ENCODE measurements at places on chromosomes 2 and 18.

- DNase-seq, result no peak
These were observed 24.1 kb downstream of the ELP2 start for GRCh38 chr18:36153771-36154170.

DNA sequence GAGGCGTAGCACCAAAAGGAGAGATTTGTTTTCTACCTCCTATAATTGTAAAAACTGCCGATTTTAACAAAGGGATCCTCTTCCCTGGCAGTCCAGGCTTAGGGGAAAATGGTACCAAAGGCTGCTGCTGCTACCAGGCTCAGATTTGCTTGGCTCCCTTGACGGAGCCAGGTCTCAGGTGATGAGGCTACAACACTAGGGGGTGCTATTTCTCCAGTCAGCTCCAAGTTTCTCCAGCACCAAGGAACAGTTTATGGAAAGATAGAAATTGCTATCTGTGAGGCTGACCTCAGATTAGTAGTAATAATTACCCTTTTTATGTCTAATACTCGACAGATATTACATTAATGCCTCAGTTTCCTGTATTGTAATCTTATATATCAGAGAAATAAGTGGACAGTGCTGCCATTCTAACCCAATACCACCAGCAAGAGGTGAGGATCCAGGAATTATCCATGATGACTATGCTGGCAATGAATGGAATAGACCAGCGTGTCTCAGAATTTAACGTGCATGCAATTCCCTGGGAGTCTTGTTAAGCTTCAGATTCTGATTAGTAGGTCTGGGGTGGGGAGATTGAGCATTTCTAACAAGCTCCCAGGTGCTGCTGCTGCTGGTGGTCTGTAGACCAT lies 111.3 kb downstream of the ESCO1 start:
- DNase-seq, result no peak

- DNase-seq, result no peak
These were observed 896.7 kb upstream of the ZEB2 start for GRCh38 chr2:145416640-145417039.

DNA sequence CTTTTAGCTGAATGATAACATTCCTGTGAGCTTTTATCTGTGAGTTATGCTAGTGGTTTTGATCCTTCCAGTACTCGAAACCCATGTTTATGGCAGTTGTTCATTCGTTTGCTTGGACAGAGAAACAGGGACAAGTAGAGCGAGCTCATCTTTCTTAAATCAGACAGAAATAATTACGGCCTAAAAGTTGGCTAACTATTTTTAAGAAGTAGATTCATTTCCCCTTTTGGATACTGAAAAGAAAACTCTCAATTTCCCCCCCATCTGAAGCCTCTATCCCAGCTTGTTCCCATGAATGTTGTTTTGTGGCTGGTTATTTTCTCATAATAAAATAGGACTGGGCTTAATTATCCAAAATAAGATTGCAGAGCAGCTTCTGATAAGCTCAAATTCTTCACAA lies 67.1 kb downstream of the ANTXR1 start:
- no peak for DNase-seq

GRCh38 chr2:12212841-12213597 lies 466.6 kb downstream of the LPIN1 start:
- no peak for DNase-seq

DNA sequence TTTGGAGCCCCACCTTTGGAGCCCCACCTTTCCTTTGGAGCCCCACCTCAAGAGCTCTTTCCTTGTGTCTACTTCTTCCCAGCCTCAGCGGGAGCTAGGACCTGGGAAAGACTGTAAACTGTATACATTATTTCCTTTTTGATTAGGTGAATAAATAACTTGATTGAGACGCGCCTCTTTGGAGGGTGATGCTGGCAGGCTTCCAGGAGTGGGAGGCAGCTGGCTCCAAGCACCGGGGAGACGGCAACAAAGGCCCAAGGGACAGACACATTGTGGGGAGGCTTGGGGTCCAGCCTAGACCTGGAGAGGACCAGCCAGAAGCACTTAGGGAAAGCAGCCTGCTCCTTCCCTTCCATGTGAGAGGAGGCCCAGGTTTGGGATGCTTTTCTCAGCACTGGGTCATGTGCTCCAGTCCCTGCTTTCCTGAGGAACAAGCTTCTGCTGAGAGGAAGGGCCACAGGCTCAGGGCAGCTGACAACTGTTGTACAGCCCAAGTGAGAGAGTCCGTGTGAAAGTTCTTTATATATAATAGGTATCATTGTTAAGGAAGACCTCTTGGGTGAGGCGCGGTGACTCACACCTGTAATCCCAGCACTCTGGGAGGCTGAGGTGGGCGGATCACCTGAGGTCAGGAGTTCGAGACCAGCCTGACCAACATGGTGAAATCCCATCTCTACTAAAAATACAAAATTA lies 297.2 kb upstream of the SLC14A2 start:
- DNase-seq, result no peak

DNA sequence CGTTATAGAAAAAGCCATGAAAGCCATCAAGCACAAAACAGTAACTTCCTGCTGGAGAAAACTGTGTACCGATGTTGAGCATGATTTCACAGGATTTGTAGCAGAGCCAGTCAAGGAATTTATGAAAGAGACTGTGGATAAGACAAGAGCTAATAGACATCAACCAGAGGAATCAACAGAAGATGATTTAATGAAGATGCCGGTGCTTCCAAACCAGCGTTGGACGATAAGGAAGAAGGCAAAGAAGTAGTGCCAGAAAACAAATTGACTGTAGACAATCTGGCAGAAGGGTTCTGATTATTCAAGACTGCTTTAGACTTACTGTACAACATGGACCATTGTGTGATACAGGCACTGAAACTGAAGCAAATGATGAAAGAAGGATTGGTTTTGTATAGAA lies 49.5 kb upstream of the GAREM2 start:
- DNase-seq, result no peak

DNA sequence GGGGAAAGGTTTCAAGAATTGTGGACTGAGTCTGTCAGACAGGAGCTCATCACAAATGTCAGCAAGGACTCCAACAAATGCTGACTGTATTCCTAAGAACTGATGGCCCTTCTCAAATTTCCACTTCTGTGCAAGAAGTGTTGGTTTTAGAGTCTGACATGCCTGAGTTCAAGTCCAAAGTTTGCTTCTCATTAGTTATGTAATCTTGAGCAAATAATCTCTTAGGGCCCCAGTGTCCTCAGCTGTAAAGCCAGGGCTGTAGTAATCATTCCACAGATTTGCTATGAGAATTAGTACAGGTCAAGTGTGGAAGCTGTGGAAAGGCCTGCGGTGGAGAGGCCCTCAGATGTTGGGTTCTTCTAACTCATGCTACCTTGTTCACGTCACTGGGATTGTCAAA lies 23.9 kb downstream of the MEP1B start:
- no peak for DNase-seq

DNA sequence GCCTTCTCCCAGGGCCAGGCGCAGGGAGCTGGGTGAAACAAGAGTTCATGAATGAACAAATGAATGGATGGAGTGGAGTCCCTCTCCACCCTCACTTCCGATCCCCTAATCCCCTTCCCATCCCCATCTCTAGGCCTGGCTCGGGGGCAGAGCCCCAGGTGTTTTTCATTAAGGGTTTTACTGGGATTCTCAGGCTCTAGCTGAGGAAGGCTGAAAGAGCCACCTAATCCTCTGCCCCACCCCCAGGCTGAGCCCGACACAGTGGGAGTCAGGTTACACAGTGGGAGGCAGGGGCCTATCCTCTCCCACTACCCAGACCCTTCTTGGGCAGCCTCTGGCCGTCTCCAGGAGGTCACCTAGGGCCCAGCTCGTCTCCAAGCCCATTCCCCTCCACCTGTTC lies 36.1 kb downstream of the SDC1 start:
- DNase-seq, result no peak

GRCh38 chr2:80519699-80520291 lies 215.2 kb upstream of the LRRTM1 start:
- no peak for DNase-seq

DNA sequence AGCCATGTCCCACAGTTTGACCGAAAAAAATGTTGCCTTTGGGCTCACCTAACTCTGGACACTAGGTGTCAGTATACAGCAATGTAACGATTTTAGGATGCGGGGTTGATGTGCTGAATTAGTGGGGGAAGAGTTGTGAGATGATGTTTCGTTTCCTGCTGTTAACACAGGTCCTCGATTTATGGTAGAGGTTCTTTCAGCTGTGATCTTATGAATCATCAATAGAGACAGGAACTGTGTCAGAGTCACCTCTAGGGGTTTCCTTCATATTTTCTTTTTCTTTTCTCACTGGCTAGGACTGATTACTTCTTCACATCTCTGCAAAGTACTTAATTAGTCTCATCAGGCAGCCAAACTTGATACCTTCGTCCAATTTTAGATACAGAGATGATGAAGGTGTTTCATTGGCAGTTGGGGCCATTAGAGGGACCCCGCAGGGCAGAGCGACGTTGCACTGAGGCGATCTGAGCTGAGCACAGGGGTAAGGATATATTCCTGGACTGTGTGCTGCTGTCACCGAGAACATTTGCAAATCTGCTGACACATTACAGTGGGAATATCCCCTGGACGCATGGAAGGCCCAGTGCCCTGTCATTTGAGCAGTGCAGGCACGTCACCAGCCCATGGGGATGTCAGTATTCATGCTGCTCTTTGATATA lies 10.2 kb upstream of the MMADHC start:
- DNase-seq, result no peak

DNA sequence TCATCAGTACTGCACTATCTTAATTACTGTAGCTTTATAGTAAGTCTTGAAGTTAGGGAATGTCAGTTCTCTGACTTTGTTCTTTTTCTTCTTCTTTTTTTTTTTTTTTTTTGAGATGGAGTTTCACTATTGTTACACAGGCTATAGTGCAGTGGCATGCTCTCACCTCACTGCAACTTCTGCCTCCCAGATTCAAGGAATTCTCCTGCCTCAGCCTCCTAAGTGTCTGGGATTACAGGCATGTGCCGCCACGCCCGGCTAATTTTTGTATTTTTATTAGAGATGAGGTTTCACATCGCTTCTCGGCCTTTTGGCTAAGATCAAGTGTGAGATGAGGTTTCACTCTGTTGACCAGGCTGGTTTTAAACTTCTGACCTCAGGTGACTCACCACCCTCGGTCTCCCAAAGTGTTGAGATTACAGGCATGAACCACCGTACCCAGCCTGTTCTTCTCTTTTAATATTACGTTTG lies 41.9 kb upstream of the TANC1 start:
- DNase-seq, result no peak

GRCh38 chr18:27860011-27860410 lies 316.9 kb downstream of the CDH2 start:
- no peak for DNase-seq

GRCh38 chr2:117801826-117802225 lies 12.7 kb upstream of the DDX18 start:
- DNase-seq, result no peak

All from CD8-positive, alpha-beta memory T cell (primary cell).